Aorta (tissue), 5 donors: ENCODE measurements at places on chromosomes 3 and 15. TPM values are rescaled to one million over a fixed set of nuclear protein-coding genes. Genes with fewer than 3 reads are reported as not detected.

DNA sequence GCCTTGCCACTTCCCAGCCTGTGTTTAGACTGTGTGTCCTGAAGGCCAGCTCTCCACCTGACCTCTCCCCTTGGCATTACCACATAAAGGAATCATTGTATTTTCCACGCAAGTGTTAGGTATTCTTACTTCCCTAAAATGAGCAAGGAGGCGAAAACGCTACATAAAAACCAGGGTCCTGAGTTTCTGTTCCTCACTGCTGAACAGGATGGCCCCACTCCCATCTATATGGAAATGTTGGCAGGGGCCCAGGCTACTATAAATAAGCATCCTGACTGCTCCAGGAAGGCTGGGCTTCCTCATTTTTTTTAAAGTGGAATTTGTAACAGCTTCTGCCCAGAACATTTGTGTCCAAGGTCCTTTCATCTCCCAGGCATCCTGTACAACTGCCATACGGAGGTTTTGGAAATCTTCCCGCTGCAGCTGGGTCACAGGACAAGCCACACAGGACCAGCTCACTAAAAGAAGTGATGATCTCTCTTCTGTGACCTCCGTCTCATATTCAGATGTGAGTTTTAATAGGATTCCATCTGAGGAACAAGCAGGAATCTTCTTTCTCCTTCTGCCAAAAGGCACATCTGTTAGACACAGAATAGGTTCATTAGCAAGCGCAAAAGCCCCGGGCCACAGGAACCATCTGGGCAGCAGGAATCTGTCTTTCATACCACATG lies 56.4 kb upstream of the LIMD1 start:
- no peak for DNase-seq

DNA sequence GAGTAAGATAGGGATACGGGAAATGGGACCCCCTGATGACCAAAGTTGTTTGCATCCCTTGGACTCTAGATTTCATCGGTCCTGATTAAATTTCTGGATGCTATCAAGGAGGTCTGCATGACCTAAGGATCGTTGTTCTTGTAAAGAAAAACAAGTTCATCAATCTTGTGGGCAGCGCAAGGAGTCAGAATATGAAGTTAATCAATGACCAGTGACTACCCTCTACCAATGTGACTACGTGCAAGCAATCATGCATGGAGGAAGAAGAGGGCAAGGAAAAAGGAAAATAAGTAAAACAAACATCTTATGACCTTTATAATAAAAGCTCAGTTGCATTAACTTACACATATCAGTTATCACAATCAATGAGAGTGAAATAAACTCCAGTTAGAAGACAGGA lies 139.7 kb downstream of the RTP4 start:
- DNase-seq = no peak

DNA sequence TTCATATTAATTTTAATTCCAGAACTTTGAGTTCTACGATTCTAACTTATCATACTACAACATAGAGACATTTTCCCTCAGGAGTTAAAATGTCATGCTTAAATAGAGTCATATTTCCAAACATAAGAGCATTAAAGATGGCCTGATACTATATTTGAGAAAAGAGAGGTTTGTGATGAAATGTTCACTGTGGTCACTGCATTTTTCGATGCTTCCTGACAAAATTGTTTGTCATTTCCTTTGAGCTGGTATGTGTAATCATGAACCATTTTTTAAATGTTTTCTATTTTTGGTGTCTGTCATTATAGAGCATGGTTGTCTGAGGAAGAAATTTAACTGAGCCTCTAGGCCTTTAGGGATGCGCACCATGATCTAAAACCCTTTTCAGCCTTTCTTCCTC lies 721.4 kb upstream of the NR2F2 start:
- no peak for DNase-seq

DNA sequence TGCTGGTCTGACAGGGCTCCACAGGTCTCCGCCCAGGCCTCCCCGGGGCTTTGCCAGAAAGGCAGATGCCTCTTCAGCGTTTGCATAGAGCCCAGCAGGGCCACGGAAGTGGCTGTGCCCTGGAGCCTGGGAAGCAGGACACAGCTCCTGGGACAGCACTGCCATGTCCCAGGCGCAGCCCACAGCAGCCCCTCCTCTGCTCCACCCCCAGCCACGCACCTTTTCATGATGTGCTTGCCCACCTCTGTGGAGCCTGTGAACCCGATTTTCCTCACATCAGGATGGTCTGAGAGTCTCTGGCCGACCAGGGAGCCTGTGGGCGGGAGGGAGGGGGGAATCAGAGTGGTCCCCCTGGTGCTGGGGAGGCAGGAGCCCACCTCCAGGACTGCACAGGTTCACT lies 33.9 kb upstream of the SLC41A3 start:
- DNase-seq = peak; percentile 21

GRCh38 chr3:108029466-108029865 lies 61.4 kb downstream of the CD47 start:
- DNase-seq = no peak

DNA sequence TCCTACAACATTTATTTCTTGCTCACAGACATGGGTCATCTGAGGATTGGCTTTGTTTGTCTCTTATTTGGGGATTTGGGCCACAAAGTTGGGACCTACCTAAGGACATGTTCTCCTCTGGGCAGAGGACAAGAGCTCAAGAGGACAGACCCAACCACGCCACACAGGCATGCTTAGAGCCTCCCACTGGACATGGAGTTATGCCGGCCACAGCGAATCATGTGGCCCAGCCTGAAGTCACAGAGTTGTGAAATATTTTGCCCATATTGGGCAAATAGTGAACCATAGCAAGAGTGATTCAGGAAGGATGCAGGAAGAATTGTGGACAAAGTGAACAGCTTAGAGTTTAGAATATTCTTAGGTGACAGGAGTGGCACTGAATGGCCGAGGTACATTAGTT lies 9.9 kb downstream of the TRAK1 start:
- no peak for DNase-seq

- no peak for DNase-seq
Observed at GRCh38 chr3:167113035-167113830, 266.9 kb downstream of the ZBBX start.

GRCh38 chr3:150014782-150015181 lies 44.1 kb upstream of the PFN2 start:
- no peak for DNase-seq

GRCh38 chr3:37693511-37694283 lies 168.0 kb upstream of the CTDSPL start:
- DNase-seq = no peak

GRCh38 chr3:24156466-24156865 lies 211.4 kb downstream of the NR1D2 start:
- no peak for DNase-seq

DNA sequence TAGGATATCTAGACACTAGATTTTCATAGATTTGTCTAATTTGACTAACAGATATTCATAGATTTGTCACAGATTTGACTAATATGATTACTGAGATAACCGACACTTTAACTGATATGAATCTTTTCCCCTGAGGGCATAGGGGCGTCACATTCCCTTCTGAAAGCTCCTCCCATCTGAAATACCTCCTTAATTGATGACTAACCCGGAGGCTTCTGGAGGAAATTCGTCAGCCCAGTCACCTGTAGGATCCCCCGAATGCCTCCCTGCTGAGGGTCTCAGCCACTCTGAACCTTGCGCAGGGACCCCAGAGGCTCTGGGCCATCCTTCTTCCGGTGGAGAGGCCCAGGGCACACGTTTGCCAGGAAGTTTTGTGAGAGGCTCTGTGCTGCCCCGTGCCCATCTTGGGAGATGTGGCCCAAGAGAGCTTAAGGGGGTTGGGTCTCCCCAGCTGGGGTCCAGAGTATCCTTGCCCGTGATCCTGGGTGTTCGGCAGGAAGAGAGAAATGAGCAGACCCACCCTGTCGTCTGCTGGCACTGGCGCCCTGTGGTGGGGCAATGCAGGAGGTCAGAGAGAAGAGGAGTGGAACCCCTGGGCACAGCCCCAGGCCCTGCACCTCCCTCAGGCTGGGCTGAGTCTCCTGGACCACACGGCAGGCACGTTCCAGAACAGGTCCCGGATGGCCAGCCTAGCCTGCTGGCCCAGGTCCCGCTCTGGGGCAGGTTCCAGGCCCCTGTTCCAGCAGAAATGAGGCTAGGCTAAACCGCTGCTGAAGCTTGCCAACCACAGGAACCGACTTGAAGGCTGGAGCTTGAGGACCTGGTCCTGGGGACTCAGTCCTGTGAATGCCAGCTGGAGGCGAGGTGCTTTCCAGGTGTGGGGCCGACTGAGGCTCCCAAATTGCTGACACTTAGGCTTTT lies 1.7 kb downstream of the PLA2G4D start:
- DNase-seq = no peak

AHSG gene
- total RNA-seq = not detected

LSAMP gene
- total RNA-seq = 0.88 TPM
